ENCODE measurements at places on chromosomes 4 and X.

GRCh38 chr4:137425281-137425680, 107.0 kb downstream of the PCDH18 start:
- DNase-seq, result no peak

GRCh38 chrX:109854096-109854495, 121.0 kb upstream of the ACSL4 start:
- DNase-seq, result no peak

DNA sequence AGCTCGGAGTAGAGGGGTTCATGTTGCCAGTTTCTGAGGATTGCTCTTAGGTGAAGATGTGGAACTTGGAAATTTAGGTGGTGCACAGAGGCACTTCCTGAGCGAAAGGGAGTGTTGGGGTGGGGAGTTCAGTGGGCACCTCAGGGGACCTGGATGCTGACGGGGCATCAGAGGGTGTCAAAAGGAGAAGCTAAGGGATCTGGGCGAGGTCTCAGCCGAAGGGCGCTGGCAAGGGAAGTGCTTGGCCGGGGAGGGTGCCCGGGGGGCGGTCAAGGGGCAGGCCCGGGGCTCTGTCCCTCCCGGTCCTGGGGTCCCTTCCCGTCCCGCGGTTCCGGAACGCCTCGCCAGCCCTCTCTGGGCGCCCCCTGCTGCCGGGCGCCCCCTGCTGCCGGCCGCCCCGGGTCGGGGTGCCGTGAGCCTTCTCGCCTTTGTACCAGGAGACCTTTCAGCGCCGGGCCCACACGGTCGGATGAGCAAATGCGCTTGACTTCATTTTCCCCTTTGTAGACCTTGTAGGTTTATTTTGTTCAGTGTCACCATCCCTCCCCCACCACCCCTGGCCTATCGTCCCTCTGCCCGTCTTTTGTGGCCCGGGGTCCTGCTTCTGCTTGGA, 3.0 kb upstream of the PHOX2B start:
- DNase-seq, result no peak

DNA sequence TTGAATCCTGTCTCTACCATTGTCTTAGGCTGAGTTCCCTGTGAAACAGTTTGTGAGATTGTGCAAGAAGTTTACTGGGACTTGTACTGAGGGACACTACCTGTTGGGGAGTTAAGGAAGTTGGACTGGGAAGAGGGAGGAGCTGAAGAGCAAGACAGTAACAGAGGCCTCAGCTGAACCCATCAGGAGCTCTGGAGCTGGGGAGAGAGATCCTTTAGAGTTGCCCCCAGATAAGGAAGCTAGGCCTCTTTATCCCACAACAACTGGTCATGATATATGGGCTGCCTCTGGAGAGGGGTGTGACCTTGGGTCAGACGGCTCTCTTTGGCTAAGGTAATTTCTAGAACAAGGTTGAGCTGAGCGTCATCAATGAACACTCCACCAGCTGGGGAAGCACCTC, 137.8 kb upstream of the SLC4A4 start:
- DNase-seq, result no peak

DNA sequence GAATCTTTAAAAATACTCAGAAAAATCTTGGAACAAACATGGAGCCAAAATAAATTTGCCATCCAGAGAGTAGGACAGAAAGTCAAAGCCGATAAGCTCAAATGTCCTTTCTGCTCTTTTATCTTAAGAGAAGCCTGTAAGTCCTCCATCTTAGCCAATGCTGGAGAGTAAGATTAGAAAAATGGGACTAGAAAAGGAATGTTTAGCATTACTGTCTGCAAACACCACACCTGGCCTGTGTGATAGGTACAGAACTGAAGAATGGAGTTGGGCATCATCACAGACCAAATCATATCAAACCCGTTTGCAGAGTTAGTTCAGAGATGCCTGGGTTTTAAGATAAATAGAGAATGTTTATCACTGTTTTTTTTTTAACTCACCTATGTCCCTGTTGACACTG, 10.5 kb upstream of the SLC39A8 start:
- no peak for DNase-seq

GRCh38 chrX:37942170-37942569, 64.2 kb upstream of the SYTL5 start:
- DNase-seq, result no peak

- DNase-seq, result no peak
These were observed 16.6 kb downstream of the GPKOW start for GRCh38 chrX:49106930-49107329.

- DNase-seq, result no peak
These were observed 4.0 kb downstream of the DUSP9 start for GRCh38 chrX:153650959-153651358.

GRCh38 chr4:105591573-105591972, 39.2 kb downstream of the ARHGEF38 start:
- no peak for DNase-seq

GRCh38 chr4:76722838-76723237, 175.1 kb downstream of the SOWAHB start:
- DNase-seq, result no peak

GRCh38 chr4:1195109-1195671, 22.8 kb upstream of the SPON2 start:
- DNase-seq, result no peak

Measured in common myeloid progenitor, CD34-positive (primary cell).